ENCODE measurements at places on chromosomes 5 and 9.

DNA sequence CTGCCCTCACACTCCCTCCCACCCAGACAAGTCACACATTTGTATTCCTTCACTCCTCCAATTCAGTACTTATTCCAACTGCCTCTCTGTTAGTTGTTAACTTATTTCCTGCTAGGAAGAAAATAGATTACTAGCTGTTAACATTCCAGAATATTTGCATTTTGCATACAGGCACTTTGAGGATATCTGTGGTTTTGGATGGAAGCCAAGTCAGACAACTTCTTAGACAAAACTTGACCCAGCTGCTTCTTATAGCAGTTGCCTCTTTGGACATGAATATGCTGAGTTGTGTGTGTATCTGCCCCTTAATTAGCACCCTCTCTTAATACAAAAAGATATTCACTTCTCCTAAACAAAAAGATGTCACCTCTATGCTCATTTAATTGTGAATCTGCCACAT is 1280.6 kb upstream of the ACO1 start:
- no peak for DNase-seq

DNA sequence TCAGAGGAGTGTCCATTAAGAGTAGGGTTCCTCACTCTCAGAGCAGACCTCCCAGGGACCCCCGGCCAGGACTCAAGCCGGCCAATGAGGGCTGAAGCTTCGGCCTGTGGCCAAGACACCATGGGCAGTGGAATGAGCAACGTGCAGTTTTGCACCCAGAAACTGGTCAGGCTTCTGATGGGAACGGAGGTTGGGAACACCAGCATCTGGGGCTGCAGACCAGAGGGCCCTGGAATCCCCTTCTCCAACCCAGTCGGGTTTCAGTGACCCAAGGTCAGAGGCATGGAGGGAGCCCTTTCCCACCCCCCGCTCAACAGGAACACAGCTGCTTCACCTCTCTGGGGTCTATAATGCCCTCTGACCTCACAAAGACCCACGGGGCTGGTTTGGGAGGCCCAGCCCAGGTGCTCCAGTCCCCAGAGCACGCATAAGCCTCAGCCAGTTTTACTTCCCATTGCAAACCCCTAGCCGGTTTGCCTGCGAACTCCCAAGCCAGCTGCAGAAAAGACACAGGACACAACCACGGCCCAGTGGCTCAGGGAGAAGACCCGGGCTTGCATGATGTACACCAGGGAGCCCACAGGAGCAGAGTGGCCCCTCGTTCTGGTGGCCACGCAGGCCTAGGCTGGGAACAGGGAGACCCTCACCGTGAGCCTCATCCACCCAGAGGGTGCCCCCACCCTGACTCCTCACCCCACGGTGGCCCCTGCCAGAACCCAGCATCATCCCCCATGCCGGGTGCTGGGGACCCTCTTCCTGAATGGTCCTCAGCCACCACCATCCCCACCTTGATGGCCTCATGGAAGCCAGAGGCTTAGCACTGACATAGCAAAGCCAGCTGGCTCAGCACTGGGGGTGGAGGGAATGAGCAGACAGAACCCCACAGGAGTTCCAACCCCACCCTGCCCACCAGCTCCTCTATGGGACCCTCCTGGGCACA is 30.6 kb downstream of the VAV2 start:
- DNase-seq: no peak

- no peak for DNase-seq
These were observed 36.5 kb downstream of the LAMC3 start for GRCh38 chr9:131045300-131046092.

GRCh38 chr5:55973296-55973695 is 21.5 kb downstream of the IL6ST start:
- no peak for DNase-seq

- no peak for DNase-seq
These were observed 10.7 kb downstream of the DNM1 start for GRCh38 chr9:128213746-128214497.

DNA sequence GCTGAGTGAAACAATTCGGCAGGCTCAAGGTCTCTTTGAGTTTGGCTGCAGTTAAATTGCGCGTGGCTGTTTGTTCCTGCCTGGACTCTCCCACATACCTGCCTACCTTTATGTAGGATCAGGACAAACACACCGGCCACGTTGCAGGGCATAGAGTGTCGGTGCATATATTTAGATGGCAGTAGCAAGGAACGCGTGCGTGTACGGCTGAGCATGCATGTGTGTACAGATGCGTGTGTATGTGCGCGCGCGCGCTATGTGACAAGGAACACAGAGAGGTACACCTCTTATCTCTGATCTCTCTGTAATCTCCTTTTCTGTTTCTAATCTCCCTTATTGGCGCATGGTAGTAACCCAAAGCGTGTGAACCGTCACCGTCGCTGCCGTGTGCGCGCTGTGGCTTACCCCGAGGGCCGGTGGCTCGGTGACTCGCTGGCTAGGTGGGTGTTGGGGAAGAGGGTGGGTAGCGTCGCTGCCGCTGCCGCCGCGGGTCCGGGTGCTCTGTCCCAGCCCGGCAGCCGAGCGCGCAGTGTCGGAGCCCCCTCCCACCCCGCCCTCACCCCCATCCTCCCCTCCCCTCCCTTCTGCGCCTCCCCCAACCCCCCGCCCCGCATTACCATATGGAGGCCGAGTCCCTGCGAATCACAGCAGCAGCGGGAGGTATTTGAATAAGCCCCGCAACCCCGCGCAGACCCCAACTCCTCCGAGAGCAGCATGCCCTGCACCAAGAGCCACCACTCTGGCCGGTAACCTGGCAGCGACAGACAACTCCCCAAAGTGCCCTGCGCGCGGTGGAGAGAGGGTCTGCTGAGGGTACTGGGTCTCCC is 204.8 kb downstream of the MEF2C start:
- no peak for DNase-seq

DNA sequence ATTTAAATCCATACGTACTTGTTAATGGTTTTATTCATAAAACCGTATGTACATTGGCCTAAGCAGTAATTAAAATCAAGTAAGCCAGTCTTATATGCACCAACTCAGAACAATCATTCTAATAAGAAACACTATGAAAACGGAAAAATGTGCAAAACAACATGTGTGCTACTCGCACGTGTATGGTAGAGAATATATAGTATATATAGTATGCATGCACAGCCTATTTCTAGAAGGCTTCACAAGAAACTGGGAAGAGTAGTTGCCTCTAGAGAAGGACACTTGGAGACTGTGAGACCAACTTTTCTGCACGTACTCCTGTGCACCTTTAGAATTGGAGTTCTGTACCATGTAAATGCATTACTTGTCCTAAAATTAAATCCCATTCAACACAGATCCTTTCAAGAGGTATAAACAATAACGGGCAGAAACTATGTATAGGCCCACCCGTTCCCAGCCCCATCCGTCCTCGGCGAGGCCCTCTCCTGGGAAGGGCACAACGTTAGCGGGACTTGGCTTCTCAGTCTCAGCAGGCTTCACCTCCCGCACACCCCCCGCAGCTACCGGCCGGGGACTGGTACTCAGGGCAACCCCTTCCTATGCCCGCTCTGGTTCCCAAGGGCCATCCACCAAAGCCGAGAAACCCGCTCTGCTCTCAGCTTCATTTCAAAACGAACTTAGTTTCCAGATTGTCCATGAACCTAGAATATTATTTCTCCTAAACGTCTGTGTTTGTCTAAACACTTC is 2.0 kb downstream of the CDC14B start:
- peak; percentile 21 for DNase-seq

- no peak for DNase-seq
These were observed 2.0 kb upstream of the MTX3 start for GRCh38 chr5:79992891-79993657.

DNA sequence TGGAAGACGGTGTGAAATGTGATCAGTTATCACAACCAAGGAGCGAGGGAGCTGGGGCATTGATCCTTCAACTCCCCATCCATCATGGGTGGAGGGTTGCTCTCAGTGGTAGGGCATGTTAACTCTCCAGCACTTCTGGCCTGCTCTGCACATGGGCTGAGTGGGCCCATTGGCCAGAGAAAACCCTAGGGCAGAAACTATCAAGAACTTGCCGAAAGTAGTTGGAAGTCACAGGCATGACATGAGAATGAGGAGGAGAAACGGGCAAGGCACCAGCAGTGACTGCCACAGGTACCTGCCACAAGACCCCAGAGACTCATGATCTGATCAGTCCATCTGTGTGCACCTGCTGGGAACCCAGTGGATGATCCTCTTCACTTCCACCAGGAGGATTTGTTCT is 50.9 kb upstream of the CXCL14 start:
- no peak for DNase-seq

DNA sequence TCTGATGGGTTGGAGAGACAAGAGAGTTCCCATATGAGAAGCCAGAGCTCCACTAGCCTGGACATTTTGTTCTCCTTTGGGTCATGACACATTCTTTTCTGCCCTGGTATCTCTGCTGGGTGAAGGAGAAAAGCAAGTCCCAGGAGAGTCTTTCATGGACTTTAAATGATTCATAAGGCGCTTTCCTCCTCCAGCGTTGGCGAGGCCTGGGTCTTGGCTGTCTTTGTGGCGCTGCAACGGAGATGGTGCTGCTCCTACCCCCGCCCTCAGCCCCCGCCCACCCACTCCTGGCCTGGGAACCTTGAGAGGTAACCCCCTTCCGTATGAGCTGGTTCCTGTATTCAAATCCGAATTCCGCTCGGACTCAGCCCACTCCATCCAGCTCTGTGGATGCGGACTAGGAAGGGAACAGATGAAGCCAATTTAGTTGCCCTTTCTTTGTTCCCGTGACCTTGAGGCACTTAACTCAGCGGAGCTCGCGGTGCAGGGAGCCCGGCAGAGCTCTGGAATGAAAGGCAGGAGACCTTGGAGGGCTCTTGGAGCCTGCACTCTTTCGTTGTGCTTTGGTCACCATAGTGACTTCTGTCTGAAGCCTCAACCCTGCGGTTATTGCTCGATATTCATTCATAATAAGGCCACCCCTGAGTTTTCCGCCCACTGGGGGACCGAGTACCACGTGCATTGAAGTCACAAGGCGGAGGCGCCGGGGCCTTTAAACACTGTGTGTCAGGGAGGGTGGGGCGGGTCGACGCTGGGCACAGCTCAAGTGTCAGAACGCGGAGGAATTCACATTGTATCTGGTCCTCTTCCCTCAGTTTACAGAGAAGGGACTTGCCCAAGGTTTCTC is 14.0 kb upstream of the PWWP2A start:
- peak; percentile 55 for DNase-seq

- peak; percentile 61 for DNase-seq
These were observed 40.2 kb downstream of the YIPF5 start for GRCh38 chr5:144130306-144130705.

DNA sequence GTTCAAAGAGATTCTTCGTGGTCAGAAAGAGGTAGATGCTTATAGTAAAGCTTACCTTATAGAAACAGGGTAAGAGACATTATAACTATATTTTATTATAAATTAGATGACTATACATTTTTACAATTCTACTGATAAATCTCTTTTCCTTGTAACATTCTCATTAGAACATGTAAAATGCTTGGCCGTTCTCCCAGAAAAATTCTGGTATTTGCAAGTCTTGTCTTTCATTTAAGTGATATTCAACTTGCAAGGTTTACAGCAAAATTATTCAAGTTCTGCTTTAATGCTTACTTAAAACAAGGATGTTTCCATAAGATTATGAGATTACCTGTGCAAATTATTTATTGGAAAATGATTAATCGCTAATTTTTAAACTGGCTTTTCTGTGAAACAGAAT is 41.3 kb upstream of the CDH18 start:
- DNase-seq: no peak

GRCh38 chr9:131487621-131488031 is 15.1 kb upstream of the POMT1 start:
- no peak for DNase-seq

GRCh38 chr5:163260961-163261360 is 176.4 kb upstream of the CCNG1 start:
- DNase-seq: no peak

DNA sequence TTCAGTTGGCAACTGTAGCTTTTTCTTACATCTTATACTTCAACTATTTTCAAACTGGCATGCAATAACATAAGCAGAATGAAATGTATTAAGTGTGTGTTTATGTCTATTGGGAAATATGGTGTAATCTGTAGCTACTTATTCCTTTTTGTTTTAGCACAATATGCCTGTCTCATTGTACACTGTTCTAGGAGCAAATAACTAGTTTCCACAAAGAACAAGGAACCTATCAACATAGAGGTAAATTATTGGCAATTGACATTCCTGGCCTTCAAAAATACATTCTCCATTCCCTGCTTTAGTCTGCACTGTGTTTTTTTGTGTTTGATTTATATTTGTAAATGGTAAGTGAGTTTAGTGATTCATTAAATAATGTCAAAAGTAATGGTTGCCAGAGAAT is 75.7 kb downstream of the FBXL7 start:
- no peak for DNase-seq

DNA sequence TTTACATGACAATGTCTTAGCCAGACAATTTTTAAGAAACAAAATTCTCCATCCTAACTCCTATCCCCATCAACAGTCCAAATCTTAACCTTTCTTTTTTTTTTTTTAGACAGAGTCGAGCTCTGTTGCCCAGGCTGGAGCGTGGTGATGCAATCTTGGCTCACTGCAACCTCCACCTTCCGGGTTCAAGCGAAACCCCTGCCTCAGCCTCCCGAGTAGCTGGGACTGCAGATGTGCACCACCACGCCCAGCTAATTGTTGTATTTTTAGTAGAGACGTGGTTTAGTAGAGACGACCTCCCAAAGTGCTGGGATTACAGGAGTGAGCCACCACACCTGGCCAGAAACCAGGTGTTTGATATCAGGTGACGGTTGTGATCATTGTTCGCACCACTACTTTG is 10.2 kb downstream of the ABL1 start:
- DNase-seq: no peak

- no peak for DNase-seq
These were observed 1.6 kb downstream of the KLHL3 start for GRCh38 chr5:137734331-137734730.

- no peak for DNase-seq
These were observed 29.1 kb downstream of the SNCAIP start for GRCh38 chr5:122341087-122341486.

DNA sequence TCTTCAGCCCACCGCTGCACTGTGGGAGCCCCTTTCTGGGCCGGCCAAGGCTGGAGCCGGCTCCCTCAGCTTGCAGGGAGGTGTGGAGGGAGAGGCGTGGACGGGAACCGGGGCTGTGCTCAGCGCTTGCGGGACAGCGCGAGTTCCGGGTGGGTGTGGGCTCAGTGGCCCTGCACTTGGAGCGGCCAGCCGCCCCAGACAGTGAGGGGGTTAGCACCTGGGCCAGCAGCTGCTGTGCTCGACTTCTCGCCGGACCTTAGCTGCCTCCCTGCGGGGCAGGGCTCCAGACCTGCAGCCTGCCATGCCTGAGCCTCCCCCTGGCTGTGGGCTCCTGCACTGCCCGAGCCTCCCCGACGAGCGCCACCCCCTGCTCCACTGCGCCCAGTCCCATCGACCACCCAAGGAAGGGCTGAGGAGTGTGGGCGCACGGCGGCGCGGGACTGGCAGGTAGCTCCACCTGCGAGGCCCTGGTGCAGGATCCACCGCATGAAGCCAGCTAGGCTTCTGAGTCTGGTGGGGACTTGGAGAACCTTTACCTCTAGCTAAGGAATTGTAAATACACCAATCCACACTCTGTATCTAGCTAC is 92.9 kb upstream of the MAST4 start:
- DNase-seq: no peak

DNA sequence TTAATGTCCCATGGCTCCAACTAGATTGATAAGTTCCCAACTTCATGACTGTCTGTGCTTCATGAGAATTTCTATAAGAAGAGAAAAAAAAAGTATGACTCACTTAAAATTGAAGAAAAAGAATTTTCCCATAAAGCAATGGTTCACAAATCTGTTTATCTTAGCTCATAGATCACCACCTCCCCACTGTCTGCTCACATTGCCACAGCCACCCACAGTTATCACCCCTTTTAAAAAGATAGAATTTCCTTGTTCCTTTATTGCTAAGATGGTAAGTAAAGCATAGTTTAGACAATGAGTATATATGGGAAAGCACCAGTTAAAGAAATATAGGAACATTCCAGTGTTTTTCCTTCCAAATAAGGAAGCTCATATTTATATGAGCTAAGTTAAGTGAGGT is 67.1 kb downstream of the ALDH7A1 start:
- DNase-seq: no peak

Measured in femur (tissue), 1 donor.